Esophagus mucosa (tissue), 1 donor: ENCODE measurements at places on chromosomes 3 and 15.

DNA sequence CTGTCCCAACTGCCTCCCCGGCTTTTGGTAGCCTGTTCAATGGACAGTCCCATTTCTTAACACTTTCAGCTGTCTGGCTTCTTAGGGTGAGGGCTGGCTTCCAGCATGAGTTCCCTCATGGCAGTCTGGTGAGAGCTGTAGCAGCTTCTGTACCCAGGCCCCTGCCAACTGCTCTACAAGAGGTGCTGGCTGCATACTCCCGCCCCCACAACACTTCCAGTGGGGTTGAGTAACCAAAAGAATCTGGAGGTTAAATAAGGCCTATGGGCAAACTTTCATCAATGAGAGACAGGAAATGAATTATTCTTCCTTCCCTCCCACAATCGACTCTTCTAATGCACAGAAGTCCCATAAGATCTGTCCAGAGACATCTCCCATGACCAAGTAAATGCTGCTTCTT, 145.0 kb downstream of the NEK10 start:
- no peak for ATAC-seq

- peak; percentile 23 for ATAC-seq
These were observed 732 bp downstream of the SAXO2 start for GRCh38 chr15:82263350-82263749.

DNA sequence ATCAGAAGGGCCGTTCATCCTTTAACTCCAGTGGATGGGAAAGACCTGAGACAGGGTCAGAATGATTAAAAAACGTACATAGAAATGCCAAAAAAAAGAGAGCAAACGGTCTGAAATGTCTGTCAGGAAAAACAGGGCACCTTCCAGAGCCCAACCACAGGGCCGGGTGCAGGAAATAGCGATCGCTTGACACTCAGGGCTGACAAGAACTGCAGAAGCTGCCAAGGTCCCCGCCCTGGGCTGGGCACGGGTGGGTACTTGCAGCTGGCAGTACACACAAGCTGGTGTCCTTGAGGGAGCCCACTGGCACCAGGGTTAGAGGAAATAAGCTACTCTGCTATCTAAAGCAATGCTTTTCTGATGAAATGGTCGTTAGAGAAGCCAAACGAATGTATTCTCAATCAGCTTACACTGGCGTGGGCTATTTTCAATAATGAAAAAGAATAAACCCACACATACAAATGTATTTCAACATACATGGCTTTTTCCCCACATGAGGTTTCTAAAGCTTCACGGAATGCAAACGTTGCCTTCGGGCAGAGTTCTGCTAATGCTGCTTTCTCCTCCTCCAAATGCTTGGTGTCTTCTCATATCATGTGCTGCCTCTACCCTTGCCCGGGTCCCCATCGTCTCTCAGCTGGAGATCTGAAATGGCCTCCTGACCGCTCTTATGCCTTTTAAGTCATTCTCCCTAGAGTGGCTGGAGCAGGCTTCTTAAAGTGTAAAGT, 15.6 kb downstream of the FRMD4B start:
- ATAC-seq: peak; percentile 89

- no peak for ATAC-seq
These were observed 45.0 kb upstream of the WWTR1 start for GRCh38 chr3:149702691-149703441.

- no peak for ATAC-seq
These were observed 169.8 kb upstream of the ROBO1 start for GRCh38 chr3:79937567-79937966.

DNA sequence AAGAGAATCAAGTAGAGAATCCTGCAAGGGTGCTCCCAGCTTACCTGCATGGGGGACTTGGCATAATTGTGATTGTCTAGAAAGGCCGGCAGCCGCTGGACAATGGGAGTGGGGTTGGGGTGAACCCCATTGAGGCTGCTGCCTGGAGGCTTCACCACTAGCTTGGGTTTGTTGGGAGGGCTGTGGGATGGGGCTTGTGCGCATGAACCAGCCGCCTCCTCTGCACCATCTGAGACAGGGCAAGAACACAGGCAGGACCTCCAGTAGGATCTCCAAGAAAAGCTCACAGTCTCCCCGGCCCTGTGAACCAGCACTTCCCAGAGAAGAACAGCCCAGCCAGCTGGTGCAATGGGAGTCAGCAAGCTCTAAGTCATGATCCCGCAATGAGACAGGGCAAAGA, 39.8 kb downstream of the SEMA3G start:
- ATAC-seq: no peak

DNA sequence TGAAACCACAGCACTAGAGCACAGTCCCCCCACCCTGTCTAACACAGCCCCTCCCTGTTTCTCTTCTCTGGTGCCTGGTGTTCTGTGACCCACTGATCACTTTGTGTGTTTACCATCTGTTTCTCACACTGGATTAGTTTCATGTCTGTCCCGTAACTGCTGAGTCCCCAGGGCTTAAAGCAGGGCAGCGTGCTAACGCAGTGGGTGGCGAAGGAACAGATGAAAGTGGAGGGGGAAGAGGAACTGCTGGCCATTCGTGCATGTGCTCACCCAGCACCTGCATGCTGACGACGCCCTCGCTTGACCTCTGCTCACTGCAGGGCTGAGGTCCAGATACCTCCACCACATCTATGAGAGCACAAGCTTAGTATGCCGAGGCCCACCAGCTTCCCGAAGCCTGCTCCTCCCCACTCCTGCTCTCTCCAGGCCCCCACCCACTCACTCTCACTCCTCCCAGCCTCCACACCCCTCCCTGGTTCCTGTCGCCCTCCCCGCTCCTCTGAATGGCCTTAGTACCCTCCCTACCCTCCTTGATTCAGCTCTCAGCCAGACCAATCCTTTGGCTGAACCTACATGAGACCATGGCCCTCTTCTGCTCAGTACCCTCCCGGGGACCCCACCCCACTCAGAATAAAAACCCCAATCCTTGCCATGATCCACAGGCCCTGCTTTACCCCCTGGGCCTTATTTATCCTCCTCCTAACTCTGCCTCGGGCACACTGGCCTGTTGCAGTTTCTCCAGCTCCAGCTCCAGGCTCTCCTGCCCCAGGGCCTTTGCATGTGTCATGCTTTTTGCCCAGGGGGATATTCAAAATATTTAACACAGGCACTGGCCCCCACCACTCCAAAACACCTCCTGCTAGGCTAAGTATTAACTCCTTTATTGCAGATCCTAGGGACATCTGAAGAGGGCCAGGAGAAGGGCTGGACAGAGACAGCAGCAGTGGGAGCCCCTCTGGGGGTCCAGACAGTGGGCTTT, 15.1 kb upstream of the IQSEC1 start:
- ATAC-seq: no peak

GRCh38 chr3:31305340-31305739, 227.4 kb upstream of the STT3B start:
- no peak for ATAC-seq

DNA sequence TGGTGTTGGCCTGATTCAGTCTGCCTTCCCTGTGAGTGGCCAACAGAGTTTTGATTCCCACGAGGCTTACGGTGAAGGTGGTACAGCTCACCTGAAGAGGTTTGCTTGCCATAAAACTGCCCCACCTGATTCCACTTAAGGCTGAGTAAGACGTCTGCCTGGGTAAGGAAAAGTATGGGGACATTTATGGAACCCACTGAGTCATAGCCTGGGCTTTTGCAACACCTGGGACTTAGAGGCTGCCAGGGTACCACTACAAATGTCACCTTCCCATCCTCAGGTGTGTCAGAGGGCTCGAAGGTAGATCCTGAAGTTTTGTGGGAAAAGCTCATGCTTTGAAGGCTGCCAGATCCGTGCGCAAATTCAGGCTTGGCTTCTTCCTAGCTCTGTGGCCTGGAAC, 56.9 kb upstream of the SLCO2A1 start:
- no peak for ATAC-seq

GRCh38 chr3:30632065-30632464, 25.7 kb downstream of the TGFBR2 start:
- peak; percentile 33 for ATAC-seq

GRCh38 chr3:10189557-10190354, 25.0 kb downstream of the IRAK2 start:
- ATAC-seq: peak; percentile 63

DNA sequence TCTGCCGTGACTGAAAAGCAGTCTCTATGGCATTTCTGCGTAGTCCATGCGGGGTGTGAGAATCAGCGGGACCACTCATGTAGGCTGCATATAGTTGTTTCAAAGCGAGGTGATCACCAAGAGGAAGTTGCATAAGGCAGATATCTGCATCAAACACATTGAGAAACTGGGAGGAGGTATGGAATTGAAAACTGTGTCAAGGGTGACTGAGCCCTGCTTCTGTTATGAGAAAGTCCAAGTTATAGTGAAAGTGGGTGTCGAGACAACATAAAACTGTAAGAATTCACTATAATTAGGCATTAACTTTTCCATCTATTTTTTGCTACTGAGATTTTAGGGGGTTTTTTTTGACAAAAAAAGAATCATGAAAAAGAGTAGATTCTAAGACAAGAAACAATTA, 109.3 kb downstream of the ZIC1 start:
- ATAC-seq: no peak

- ATAC-seq: peak; percentile 27
These were observed 114.2 kb upstream of the TJP1 start for GRCh38 chr15:29936353-29937049.

DNA sequence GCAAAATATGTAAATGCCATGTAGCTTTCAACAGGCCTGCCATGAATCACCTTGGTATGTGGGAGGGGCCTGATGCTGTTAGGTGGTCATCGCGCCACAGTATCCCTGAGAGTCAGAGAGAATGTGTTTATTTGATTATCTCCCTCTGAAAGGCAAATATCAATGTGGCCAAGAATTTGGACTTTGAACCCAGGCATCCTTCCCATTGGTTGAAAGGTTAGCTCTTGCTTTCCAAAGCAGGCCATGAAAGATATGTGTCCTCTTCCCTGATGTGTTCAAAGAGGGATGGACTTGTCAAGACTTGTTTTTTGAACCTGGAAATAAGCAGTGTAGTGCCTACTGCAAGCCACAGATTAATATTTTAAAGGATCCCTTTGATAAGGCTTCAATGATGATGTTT, 36.7 kb downstream of the SRP14 start:
- no peak for ATAC-seq

DNA sequence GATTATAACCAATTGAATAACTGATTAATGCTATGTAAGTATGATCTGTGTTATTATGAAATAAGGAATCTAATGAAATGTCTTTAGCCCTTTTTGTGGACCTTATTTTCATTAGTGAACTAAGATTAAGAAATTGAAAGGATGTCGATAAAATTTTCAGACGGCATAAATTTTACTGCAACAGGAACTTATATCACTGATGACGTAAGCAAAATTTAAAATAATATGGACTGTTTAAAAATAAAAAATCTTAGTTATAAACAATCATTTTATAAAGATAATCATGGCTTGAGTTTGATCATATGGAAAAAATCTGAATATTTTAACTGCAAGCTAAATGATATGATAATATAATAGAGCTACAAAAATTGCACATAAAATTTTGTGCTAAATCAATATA, 112.7 kb downstream of the SPATA16 start:
- ATAC-seq: no peak

DNA sequence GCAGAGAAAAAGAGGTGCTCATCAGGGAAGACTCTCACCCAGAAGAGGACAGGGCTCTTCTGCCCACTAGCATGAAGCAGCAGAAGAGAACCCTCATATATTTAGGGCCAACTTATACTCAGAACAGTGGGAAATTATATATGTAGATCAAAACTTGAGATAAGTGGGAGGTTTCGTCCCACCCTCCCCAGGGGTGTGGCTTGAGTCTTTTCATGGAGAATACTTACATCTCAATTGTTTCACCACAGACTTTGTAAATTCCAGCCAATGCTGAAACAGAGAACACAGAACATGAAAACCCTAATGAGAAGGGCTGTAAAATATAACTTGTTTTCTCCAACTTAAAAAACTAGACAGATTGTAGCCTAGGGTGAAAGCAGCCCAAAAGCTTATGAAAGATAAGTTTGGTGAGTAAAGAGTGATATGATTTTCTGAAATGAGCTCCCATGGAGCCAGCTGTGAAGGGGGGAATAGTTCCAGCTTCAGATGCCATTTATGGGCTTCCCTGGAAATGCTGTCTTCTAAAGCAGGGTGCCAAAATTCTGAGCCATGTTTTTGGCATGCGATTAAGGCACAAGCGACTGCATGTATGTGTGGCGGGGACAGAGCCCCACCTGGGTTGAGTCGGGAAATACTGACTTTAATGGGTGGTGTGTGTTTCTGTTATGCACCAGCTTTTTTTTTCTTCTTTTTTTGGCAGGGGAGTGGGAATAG, 92.9 kb downstream of the WDR76 start:
- no peak for ATAC-seq

DNA sequence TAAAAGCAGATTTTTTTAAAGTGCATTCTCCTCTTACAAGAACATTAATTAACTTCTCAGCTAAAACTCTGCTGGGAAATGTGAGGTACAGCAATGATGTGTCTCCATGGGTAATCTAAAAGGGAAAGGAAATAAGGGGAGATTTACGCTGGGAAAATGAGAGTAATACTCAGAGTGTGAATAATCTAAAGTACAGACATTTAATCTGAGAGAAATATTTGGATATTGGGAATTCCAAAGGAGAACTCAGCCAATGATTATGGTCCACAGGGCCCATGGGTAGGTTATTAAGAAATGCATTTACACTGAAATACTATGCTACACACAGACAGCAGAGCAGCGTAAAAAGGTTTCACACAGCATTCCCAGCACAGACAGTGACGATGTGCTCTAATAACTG, 229.9 kb downstream of the MAGI1 start:
- ATAC-seq: no peak

- no peak for ATAC-seq
These were observed 42.2 kb downstream of the ZNF609 start for GRCh38 chr15:64502551-64502950.

DNA sequence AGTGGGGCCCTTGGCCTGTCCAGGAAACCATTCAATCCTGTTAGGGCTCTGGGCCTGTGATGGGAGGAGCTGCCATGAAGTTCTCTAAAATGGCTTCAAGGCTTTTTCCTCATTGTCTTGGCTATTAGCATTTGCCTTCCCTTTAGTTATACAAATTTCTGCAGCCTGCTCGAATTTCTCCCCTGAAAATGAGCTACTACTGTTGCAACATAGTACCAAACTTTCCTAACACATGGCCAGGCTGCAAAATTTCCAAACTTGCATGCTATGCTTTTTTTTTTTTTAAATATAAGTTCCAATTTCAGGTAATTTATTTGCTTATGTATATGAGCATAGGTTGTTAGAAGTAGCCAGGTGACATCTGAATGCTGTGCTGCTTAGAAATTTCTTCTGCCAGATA, 560.8 kb upstream of the TBL1XR1 start:
- ATAC-seq: no peak

- peak; percentile 8 for ATAC-seq
These were observed 54.7 kb upstream of the SLCO2A1 start for GRCh38 chr3:134084242-134084950.

- ATAC-seq: no peak
These were observed 35.2 kb downstream of the CCR3 start for GRCh38 chr3:46277476-46277875.

DNA sequence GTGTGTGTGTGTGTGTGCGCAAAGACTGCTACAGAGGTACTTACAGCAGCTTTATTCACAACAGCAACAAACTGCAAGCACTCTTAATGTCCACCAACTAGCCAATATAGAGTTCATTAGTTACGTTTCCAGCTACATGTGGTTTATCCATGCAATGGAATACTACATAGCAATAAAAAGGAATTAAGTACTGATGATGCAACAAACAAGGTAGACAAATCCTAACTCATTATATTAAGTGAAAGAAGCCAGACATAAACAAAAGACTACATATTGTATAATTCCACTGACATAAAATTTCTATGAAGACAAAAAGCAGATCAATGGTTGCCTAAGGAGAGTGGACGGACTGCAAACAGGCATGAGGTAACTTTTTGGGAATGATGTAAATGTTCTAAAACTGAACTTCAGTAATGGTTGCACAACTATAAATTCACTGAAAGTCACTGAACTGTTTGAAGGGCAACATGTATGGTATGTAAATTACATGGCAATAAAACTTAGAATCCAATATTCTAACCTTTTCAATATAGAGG, 433.7 kb downstream of the SHQ1 start:
- ATAC-seq: no peak
